ENCODE measurements at places on chromosomes 2 and 18.

GRCh38 chr18:72811047-72811446, 56.7 kb downstream of the NETO1 start:
- DNase-seq: peak; percentile 68

DNA sequence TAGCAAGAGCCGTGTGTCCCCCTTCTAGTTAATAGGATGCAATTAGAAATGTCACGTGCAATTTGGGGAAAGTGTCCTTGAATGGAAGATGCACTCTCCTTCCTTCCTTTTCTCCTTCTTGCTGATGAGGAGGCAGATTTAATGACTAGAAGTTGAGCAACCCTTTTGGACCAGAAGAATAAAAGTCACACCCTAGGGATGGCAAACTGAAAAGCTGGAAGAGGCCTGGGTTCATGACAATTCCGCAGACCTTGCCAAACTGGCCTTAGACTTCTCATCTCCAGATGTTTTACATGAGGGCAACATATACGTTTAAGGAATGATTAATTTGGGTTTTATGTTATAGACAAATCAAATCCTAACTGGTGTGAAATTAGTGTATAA, 38.6 kb upstream of the NCOA1 start:
- no peak for DNase-seq

DNA sequence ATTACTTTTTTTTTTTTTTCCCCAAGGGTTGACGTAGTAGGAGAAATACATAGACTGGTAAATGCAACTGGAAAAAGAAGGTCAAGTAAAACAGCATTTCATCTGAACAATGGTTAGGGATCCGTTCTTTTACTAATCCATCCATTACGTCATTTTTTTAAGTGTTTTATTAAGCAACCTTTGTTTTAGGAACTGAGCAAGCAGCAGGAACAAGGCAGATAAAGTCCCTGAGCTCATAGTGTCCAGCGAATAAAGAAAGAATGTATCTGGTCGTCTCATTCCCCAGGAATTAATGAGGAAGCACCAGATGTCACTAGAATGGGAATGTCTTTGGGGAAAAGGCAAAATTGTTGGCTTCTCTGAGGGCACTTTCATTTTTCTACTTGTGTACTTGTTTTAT, 842.4 kb downstream of the TDRD15 start:
- DNase-seq: no peak

GRCh38 chr18:75358928-75359327, 68.6 kb downstream of the SMIM21 start:
- DNase-seq: no peak

DNA sequence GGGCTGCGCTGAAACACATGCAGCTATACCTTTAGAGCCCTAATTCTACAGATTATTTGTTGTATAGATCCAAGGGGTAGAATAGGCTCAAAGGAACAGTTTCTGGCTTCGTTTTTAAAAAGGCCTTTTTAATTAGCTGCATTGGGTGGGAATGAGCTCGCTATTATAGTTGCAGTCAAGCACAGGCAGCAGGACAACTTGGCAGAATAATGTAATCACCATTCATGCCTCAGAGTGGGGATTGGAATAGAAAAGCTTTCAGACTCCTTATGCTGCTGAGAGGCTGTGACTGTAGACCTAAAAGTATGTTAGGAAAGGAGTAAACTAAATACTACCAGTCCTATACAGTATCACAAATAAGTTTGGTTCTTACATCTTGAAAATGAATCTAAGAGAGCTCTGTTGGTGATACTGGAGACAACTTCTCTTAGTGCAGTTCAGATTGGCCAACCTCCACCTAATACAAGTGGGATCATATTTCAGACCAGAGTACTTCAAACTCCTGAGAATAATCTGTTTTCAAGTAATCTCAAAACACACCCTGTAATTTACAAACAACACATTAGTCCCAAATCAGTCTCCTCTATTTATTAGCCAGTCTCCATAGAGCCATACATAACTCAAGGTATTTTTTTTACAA, 121.4 kb downstream of the ANTXR1 start:
- DNase-seq: peak; percentile 37

GRCh38 chr2:37477921-37478320, 133.5 kb downstream of the QPCT start:
- DNase-seq: no peak

DNA sequence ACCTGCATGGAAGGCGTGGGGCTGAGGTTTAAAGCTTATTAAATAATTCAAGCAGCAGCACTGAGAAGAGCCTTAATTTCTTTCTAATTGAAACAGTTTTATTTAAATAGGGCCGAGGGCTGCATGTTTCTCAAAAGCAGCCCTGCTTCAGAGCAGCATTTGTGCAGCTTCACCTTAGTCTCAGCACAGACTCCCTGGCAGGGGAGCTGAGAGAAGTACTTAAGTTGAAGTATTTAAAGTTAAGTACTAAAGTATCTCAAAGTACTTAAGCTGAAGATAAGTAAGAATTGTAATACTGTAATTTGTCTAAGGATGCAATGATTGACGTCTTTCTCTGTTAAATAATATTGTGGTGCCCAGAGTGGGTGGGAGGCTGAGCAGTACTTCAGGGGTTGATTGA, 31.4 kb downstream of the IMPA2 start:
- DNase-seq: no peak

DNA sequence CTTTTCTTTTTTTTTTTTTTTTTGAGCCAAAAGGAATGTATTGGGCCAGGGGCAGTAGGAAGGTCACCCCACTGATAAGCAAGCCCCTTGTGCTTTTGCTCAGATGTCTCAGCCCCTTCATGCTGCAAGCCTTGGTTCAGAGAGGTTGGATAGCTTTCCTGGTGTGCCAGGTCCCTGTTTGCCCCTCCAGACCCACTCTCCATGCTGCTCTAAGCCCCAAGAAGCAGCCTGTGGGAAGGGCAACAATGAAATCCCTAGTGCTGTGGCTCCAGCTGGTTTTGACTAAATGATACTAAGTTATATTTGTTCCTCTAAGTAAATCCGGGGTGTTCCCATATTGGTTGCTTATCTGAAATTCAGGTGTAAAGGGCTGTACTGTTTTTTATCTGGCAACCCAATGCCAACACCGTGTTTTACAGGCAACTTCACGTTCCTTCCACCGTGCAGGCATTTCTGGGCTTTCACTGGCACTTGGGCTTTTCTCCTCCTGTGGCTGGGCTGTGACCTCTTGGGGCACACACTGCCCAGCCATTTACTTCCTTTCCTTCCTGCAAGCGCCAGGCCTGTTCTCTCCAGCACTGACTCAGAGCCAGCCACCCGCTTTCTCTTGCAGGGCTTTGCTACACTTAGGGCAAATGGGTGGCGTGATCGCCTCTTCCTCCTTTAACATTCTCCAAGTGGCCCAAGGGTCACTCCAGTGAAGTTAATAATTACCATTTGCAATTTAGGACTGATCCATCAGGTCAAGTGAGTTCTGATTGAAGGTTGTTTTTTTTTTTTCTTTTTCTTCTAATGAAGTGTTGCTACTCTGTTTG, 21.6 kb downstream of the MERTK start:
- DNase-seq: no peak
